CD4-positive, alpha-beta T cell treated with Interleukin-15 for 4 hours (primary cell): ENCODE measurements at places on chromosomes 16 and 17.
A peak's percentile ranks its signal among the peaks of the same experiment; 100 is the strongest.

DNA sequence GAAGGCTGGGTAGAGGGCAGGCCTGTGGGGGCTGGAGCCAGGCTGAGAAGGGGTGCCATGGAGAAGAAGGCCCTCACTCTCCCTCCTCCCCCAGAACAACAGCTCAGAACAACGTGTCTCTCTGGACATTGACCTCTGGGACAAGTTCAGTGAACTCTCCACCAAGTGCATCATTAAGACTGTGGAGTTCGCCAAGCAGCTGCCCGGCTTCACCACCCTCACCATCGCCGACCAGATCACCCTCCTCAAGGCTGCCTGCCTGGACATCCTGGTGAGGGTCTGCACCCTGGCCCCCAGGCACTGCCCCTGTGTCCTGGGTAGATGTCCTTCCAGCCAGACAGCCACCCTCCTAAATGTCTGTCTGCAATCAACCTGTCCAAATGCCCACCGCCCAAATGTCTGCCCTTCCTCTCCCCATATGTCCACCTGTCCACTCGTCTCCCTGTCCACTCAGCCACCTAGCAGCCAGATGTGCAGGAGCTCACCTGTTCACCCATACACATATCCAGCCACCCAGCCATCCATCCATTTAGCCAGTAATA lies 12.2 kb downstream of the GJD3 start:
- DNase-seq, result no peak

GRCh38 chr16:19815418-19815817 lies 69.2 kb downstream of the GPRC5B start:
- DNase-seq, result no peak

- no peak for DNase-seq
Measured at GRCh38 chr16:12431561-12431960, 372.1 kb downstream of the CPPED1 start.

- no peak for DNase-seq
Measured at GRCh38 chr17:57939797-57940196, 15.4 kb downstream of the CUEDC1 start.

GRCh38 chr16:22699356-22699755 lies 114.6 kb upstream of the HS3ST2 start:
- DNase-seq, result no peak

- DNase-seq, result peak; percentile 82
Measured at GRCh38 chr17:76005263-76006149, 4.9 kb downstream of the CDK3 start.

GRCh38 chr17:29131814-29132682 lies 48.1 kb downstream of the MYO18A start:
- DNase-seq, result no peak

DNA sequence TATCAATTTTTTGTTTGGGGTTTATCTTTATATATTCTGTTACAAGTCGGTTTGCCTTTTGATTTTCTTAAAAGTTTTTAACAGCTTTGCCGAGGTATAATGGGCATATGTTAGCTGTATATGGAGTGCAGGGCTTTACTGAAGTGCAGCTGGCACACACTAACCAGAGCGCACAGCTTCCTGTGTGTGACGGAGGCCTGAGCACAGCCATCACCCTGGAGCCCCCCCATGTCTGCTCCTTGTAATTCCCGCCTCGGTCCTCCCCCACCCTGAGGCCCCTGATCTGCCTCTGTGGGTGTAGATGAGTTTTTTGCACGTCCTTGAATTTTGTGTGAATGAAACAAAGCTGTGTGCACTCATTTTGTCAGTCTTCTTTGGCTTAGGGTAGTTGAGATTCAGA lies 60.1 kb upstream of the ZNF750 start:
- DNase-seq, result no peak

DNA sequence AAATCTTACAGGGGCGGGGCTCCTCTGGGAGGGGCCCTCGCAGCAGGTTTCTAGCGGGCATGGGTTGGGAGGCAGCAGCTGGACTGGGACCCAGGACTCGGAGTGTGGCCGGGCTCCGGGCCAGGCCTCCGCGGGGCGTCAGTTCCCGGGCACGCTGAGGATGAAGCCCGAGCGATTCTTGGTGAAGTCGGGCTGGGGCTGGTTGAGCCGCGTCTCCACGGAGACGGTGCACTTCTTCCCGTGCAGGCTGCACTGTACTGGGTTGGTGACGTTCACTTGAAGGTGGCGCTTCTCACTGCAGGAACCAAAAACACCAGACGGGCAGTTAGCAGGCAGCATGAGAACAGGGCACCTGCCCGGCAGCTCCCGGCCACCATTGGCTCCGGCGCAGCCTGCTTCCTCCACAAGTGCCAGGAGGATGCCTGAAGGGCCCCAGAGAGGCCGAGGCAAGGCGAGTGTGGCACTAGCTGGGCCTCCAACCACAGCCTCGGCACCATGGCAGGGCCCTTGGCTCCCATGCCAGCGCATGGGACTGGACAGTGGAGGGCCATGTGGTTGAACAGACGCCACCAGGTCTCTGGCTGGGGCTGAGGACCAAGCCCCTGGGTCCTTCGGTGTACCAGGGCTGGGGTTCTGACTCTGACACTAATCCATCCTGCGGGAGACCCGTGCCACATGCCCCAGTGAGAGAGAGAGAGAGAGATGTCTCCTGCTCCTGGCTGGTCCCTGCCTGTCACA lies 8.0 kb downstream of the CDK5R1 start:
- no peak for DNase-seq

GRCh38 chr17:43911904-43912303 lies 4.6 kb upstream of the MPP2 start:
- DNase-seq, result no peak

- DNase-seq, result peak; percentile 55
Measured at GRCh38 chr16:72124761-72125634, 31.4 kb downstream of the DHX38 start.

GRCh38 chr16:56204816-56205215 lies 13.5 kb downstream of the GNAO1 start:
- DNase-seq, result no peak

GRCh38 chr17:73304971-73305812 lies 6.6 kb downstream of the CDC42EP4 start:
- no peak for DNase-seq

- DNase-seq, result no peak
Measured at GRCh38 chr17:39054111-39054645, 87.0 kb upstream of the FBXO47 start.

DNA sequence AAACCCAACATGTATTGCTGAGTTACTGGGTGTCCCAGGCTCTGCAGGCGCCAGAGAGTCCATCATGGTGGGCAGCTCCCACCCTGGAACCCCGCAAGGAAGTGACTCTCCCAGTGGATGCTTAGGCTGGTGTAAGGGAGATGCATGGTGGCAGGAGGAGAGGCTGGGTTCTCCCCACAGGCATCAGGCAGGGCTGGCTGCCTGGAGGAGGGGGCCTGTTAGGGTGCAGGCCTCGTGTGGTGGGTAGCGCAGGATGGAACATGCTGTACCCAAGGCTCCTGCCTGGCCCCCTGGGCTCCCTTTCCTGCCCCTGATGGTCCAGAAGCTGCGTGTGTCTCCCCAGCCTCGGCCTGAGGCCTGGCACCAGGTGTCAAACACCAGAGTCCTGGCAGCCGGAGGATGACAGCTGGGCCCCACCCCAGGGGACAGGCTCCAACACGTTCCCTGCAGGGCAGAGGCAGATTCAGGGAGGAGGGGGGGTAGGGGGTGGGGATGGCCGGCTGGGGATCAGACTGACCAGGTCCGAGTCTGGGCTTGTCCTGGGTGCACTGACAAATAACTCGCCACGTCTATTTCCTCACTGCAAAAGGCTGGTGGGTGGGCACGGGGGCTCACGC lies 40.2 kb upstream of the CIBAR2 start:
- DNase-seq, result no peak

GRCh38 chr16:47928008-47928407 lies 227.8 kb downstream of the ABCC12 start:
- no peak for DNase-seq

GRCh38 chr17:4332296-4332970 lies 34.0 kb downstream of the UBE2G1 start:
- DNase-seq, result no peak

DNA sequence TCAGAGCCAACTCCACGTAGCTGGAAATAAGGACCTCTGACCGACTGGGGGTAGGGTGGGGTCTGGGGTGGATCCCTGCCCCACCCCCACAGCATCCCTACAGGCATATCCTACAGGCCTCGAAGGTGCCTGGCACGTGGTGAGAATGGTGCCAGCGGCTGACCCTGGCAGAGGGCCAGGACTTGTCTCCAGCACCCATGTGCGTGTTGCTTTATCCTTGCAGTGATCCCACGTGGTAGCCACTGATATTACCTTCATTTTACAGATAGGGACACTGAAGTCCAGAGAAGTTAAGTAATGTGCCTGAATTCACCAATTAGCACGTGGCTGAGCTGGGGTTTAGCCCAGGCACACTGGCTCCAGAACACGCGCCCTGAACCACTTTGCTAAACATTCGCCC lies 8.3 kb downstream of the ITGAD start:
- no peak for DNase-seq

- no peak for DNase-seq
Measured at GRCh38 chr17:78263063-78263735, 31.8 kb downstream of the TMEM235 start.

- no peak for DNase-seq
Measured at GRCh38 chr17:73029021-73029420, 63.5 kb downstream of the SLC39A11 start.

GRCh38 chr17:28335959-28336871 lies 654 bp downstream of the TNFAIP1 start:
- DNase-seq, result peak; percentile 8
